ENCODE measurements at places on chromosomes 7 and 10.

DNA sequence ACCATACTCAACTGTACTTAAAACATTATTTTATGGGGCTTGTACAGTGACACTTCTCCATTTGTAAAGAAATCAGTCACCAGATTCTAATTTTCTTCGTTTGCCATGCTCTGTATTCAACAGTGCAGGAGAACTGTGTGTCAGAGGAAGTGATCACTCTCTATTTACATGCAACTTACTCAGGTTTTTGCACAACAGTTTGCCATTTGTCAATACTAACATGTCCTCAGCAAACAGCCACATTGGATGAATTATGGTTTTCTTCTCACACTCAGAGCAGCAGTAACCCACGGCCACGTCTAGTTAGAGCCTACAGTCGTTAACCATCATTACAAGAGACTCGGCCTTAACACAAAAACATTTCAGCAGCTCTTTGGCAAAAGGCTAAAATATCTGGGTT, 69.2 kb upstream of the SP4 start:
- no peak for DNase-seq

- no peak for DNase-seq
Measured at GRCh38 chr10:49395741-49396665, at the start of gene DRGX. DRGX (minus strand) TSS chr10:49396089; CDS start chr10:49395440, 649 bp downstream.

DNA sequence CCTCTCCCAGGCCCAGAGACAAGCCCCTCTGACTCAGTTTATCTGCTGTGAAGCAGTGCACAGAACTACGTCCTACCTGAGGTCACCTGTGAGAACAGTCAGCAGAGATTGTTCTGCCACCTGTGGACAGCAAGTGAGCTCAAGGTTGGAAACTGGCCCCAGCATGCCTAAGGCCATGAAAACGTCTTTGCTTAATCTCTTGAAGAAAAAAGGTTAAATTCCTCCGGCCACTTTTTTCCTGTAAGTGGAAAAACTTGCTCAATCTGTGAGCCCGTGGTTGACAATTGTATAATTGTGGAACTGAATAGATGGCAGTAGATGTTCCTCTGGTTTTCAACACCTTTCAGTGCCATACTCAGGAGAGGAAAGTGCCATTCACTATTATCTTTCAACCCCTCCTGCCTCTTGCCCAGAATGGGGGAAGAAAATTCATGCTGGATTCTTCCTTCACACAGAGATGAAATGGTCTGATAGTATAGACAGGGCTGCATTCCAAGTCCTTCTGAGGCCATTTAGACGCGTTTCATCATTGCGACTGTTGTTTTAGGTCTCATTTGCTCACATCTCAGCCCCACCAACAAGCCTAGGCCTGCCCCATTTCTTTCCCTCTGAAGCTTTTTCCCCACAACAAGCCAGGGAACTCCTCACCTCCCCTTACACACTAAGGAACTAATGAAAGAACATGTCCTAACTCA, 292.9 kb downstream of the FZD1 start:
- no peak for DNase-seq

GRCh38 chr7:36486336-36486735, 96.7 kb downstream of the ANLN start:
- no peak for DNase-seq

DNA sequence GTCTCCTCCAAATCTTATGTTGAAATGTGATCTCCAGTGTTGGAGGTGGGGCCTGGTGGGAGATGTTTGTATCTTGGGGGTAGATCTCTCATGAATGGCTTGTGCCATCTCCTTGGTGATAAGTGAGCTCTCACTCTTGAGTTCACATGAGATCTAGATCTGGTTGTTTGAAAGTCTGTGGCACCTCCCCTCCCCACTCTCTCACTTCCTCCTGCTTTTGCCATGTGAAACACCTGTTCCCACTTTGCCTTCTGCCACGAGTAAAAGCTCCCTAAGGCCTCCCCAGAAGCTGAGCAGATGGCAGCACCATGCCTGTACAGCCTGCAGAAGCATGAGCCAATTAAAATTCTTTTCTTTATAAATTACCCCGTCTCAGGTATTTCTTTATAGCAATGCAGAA, 23.5 kb downstream of the TMEM229A start:
- no peak for DNase-seq

GRCh38 chr10:42936580-42936979, 140.3 kb upstream of the RET start:
- no peak for DNase-seq

DNA sequence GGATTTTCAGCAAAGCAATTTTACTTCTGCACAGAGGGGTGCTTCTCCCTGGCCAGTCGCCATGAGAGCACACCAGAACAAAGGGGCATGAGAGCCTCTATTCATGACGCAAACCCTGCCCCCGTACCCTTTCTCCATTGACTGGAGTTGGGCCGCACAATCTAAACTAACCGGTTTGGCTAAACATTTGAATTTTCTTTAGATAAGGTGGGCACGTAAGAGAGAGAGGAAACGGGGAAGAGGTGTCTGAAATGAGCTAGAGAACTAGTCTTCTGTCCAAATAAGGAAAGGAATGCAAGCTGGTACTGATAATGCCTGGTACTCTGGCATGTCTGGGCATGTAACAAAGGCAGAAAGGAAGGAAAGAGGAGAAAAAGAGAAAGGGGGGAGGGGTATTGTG, 13.2 kb upstream of the SCIN start:
- DNase-seq = no peak

Measured in activated CD4-positive, alpha-beta T cell treated with anti-CD3 and anti-CD28 coated beads for 48 hours (primary cell).